Body of pancreas (tissue), 4 donors: ENCODE measurements at places on chromosomes 1 and 21. TPM values are rescaled to one million over a fixed set of nuclear protein-coding genes. Genes with fewer than 3 reads are reported as not detected.

DNA sequence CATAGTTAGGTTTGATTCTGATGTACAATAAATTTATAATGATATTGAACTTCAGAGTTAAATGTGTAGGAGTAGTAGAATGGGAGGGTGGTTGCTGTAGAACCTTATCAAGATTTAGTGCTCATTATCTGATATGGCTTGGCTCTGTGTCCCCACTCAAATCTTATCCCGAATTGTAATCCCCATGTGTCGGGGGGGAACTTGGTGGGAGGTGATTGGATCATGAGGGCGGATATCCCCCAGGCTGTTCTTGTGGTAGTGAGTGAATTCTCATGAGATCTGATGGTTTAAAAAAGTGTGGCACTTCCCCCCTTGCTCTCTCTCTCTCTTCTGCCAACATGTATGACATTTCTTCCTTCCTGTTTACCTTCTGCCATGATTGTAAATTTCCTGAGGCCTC, 265.5 kb downstream of the GRIK1 start:
- no peak for DNase-seq

GRCh38 chr1:100626397-100626796, 88.5 kb downstream of the GPR88 start:
- no peak for DNase-seq

DNA sequence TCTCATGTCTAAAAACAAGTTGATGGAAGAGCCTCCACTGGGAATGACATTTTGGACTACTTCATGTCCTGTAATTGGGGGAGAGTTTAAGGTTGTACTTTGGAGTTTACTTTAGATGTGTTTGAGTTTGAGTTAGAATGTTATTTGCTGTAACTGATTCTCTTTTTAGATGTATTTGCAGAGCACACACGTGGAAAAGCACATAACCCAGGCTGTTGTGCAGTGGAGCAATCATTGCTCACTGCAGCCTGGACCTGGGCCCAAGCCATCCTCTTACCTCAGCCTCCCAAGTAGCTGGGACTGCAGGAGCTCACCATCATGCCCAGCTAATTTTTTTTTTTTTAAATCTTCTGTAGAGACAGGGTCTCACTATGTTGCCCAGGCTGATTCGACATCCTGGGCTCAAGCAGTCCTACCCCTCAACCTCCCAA, 36.7 kb upstream of the SH3D21 start:
- DNase-seq, result peak; percentile 50

The CD5L gene
- total RNA-seq, result not detected

The KCNA3 gene
- 2.3 TPM for total RNA-seq

GRCh38 chr1:2148691-2149090, 45.9 kb downstream of the FAAP20 start:
- peak; percentile 56 for DNase-seq

DNA sequence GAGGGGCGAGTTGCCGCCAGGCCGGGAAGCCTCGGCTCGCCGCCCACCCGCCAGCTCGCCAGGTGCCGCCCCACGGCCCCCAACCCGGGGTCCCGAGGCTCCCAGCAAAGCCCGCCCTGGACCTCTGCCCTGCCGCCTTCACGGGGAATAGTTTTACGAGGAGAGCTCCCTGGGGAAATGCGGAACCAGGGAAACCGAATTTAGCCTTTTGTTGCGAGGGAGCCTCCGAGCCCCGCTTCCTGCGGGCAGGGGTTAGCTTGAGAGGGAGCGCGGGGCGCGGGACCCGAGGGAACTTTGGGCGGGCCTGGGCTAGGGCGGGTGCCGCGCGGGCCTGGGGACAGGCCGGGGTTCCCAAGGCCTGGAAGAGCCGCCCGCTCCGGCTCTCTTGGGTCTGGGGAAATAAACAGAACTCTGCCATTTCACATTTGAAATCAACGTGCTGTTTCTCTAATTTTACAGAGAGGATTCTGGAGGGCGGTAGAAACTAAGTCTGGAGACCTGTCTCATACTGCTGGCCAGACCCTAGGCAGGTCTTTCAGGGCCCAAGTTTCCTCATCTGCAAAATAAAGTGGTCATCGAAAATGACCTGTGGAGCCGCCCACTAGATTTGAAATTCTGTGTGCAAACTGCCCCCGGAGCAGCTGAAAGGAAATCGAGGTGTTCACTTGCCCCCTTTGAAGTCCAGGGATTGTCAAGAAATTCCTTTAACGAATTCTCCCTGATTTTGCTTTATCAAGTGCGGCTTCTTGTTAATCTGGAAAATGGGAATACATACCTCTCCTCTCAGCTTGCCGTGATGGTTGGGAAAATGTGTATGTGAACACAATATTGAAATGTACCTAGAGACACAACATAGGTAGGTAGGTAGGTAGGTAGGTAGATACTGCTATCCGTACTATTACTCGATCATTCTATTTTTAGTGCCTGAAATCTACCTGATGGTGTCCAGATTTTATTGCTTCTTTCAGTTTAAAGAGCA, 749 bp upstream of the GLUL start:
- peak; percentile 54 for DNase-seq

GRCh38 chr1:59499273-59499942, 202.5 kb downstream of the FGGY start:
- DNase-seq, result no peak

GRCh38 chr1:61322769-61323168, 240.4 kb downstream of the NFIA start:
- peak; percentile 39 for DNase-seq

DNA sequence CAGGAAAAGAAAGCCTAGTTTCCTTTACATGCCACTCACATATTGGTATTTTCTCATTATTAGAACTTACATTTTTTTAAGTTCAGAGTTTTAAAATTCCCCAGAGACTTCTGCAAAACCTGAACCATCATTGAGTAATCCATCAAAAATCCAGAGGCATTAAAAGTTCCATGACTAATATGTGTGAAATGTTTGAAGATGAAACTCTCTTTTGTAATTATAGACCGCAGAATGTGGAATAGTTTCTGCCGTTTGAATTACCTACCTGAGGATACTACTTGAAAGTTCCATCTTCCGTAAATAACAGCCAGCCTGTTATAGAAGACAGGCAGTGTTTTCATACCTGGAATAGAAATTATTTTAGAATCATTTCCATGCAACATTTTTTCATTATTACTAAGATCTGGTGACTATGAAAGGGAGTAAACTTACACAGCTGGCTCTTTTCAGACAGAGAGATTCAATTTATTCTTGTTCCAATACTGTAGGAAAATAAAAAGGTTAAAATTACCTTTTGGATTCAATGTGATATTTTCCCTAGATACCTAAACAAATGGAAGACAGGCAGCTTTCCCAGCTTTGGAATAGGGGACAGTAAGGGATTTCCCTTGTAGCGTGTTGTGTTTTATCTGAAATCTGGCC, 131.4 kb downstream of the ST6GALNAC5 start:
- no peak for DNase-seq

DNA sequence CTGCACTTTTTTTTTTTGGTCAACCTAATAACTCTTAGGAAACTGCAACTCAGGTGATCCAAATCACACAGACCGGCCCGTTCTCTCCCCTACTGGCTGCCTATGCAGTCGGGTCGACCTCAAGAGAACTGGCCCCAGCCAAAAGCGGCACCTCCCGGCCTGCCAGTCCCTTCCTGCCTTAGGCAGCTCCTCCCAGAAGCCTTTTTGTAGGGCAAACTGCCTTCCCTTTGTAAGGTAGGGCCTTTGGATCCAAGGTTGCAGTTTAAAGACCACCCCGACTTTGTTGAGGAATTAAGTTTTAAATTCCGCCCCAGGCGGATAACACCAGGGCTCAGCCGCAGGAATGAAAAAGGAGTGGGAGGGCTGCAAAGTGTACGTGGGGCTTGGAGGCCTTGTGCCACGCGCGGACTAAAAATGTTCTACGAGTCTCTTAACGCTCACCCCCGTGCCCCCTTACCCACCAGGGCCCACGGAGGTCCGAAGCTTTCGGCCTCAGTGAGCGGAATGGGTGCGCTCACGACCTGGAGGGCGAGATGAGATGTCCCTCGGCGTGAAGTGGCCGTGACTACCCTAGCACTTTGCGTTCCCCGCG, 642 bp upstream of the ST3GAL3 start:
- DNase-seq, result peak; percentile 19

DNA sequence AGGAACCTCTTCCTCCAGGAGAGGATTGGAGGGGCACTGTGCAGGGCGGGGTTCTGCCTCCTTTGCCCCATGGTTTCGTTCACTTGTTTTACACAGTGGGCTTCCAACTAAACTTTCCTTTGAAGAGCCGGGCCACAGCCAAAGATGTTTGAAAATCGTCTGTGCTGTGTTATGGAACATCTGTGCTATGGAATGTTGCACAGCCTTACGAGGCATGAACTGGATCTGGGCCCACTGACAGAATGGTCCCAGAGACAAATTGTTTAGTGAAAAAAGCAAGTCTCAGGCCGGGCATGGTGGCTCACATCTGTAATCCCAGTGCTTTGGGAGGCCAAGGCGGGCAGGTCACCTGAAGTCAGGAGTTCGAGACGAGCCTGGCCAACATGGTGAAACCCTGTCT, 12.6 kb upstream of the MEF2D start:
- no peak for DNase-seq

- no peak for DNase-seq
Measured at GRCh38 chr1:198122693-198123092, 34.1 kb upstream of the NEK7 start.

The MTARC2 gene
- total RNA-seq, result 37.9 TPM

The DYNLT4 gene
- total RNA-seq, result not detected

The METTL13 gene
- total RNA-seq, result 13.5 TPM

- no peak for DNase-seq
Measured at GRCh38 chr1:13714851-13715250, 14.9 kb downstream of the PRDM2 start.

The REN gene
- not detected for total RNA-seq

GRCh38 chr1:171139890-171140289, 45.2 kb upstream of the FMO2 start:
- DNase-seq, result no peak

DNA sequence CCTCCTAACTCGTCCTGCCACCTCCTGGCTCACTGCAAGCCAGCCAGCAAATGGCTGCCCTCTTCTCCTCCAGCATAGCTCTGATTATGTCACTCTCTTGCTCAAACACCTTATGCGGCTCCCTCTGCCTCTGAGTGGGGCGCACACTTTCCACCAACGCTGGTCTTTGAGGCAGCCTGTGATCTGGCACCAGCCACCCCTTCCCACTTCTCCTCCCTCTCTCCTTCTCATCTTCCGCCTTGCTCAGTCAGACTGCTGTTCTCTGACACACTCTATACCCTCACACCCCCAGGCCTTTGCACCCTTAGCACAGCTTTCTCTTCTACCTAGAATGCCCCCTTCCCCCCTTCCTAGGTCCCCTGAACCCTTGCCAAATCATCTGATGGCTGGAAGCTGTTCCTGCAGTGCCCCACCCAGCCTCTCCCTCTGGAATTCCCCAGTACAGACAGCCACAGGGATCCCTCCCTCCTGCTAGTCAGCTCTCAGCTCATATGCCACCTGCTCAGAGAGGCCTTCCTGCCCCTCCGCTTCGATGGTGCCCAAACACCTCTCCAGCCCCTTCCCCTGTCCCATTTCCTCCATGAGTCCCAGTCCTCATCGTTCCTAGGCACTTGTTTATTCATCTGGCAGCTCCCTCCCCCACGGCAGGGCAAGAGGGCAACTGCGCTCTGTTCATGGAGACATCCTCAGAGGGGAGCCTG, 21.7 kb upstream of the PEF1 start:
- peak; percentile 48 for DNase-seq
